ENCODE measurements at places on chromosomes 2 and 18. TPM values are rescaled to one million over a fixed set of nuclear protein-coding genes. Genes with fewer than 3 reads are reported as not detected.

DNA sequence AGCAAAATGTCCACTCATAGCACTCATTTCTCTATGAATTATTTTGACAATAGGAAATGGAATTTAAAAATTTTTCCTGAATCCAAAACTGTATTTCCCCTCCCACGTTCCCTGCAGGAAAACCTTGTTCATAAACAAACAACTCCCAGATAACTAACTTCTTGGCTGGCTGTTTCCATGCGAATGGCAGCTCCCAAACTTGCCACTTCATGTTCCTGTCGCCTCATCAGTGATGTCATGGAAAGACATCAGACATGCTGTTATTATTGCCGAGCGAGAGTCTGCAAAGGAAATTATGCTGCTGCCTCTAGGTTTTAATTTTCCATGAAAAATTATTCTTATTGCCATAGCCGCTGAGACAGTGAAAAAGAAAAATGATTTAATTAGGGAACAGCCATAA, 117.0 kb upstream of the RIOK3 start:
- H3K4me1 ChIP-seq, result no peaks in the 10 kb centered on the region
- no peak overlapping the region for H3K4me3 ChIP-seq
- no peaks in the 10 kb centered on the region for H3K27me3 ChIP-seq
- H3K36me3 ChIP-seq, result no peaks in the 10 kb centered on the region
- no peak for DNase-seq

DNA sequence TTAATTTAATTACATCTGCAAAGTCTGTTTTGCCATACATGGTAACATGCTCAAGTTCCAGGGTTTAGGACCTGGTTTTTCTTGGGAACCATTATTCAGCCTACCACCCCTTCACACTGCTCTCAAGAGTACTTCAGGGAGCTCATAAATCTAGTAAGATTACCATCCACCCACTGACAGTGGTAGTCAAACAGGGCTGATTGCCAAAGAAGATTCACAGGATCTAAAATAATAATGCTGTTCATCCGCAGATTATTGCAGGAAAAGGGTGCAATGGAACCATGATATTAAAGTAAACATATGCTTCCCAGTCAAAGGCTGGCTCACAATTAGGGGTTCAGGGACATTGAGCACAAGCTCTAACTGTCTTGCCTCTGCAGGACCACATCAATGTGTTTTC, 148.0 kb upstream of the CYRIA start:
- H3K4me3 ChIP-seq, result no peak overlapping the region
- no peak for DNase-seq
- H3K27ac ChIP-seq, result no peak overlapping the region

DNA sequence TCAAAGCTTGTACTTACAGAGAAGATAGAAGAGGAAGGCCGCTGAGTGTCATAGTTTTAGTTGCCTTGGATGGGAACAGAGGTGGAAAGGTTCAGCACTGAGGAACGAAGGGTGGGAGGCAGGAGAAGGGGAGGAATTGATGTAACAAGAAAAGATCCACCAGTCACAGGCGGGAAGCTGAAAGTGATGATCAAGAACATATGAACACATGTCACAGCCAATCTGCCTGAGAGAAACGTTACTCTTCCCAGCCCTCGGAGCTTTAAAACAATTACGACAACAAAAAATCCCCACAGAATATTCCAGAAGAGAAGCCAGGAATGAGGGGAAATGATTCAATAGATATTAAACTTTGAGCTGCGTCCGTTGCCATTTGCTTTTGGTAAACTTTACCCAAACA, 87.1 kb downstream of the TSHZ1 start:
- no peak overlapping the region for H3K4me3 ChIP-seq
- DNase-seq, result no peak
- H3K27me3 ChIP-seq, result no peaks in the 10 kb centered on the region
- no peaks in the 10 kb centered on the region for H3K36me3 ChIP-seq
- no peaks in the 10 kb centered on the region for H3K4me1 ChIP-seq

The PRSS56 gene
- not detected for total RNA-seq

- peaks cover 79% of the 10 kb centered on the region for H3K27me3 ChIP-seq
- no peaks in the 10 kb centered on the region for H3K36me3 ChIP-seq
- H3K4me3 ChIP-seq, result no peak overlapping the region
Observed at GRCh38 chr2:26692897-26693849, 651 bp downstream of the KCNK3 start.

The CIDEA gene
- not detected for total RNA-seq

The MALT1 gene
- total RNA-seq, result 82.3 TPM

DNA sequence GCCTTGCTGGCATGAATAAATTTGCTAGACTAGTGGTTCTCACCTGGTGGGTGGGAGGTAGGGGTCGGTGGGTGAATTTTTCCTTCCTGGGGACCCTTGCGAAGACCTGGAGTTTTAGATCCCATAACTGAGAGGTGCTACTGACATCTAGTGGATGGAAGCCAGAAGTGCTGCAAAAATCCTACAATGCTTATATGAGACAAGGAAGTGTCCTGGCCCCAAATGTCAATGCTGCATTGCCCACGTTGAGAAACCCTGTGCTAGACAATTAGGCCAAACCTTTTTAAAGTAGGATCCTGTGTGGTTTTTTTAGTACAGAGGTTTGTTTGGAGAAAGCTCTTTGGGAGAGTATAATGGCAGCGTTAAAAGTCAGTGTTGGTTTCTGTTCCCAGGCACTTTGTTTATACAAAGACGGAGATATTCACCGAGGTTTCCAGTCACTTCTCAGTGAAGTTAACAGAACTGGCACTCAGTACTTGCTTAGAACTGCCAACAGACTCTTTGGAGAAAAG, 9.6 kb downstream of the SERPINB8 start:
- H3K4me1 ChIP-seq, result peaks cover 5% of the 10 kb centered on the region
- H3K36me3 ChIP-seq, result peaks cover 35% of the 10 kb centered on the region
- H3K27ac ChIP-seq, result no peak overlapping the region
- no peak overlapping the region for H3K4me3 ChIP-seq

The RGPD4 gene
- total RNA-seq, result 0.53 TPM

GRCh38 chr2:17667898-17668297, 85.7 kb downstream of the SMC6 start:
- no peak overlapping the region for H3K27ac ChIP-seq
- no peak for DNase-seq
- H3K4me3 ChIP-seq, result no peak overlapping the region
- H3K4me1 ChIP-seq, result no peaks in the 10 kb centered on the region

The GALNT5 gene
- total RNA-seq, result not detected

DNA sequence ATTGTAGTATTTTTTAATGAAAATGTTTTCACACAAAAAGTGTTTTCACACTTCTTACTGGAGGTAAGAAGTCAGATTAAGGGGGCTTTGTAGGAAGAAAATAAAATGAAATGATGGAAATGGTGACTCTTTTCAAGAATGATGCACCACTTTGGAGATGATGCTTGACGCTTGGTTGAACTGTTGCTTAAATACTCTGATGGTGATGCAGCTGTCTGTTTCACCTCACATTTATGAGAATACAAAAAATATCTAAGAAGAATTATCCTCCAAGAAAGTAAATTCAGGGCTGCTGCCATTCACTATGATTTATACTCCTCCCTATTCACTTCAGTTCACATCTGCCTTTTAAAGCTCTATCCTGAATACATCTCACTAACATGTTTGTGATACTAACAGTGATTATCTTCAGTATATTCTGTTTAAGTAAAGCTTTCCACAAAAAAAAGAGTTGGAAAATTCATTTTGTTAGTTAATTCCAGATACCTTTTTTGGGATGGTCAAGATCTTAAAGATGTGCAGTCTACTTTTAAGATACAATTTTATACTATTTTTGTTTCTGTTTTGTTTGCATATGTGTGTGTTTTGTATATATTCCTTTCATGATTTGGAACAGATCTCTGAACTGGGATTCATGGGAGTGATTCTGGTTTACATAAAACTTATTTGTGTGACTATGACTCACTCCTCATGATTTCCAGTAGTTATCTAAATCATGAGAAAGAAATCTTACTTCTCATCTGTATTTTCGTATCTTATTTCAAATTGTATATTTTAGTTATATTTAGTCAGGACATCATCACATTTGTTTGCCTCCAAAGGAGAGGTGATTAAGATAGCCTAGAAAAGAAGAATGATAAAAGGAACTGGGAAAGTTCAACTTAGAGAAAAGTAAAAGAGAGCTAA, 53.1 kb downstream of the SLC39A10 start:
- no peaks in the 10 kb centered on the region for H3K27me3 ChIP-seq
- no peak overlapping the region for H3K4me3 ChIP-seq
- H3K4me1 ChIP-seq, result no peaks in the 10 kb centered on the region
- no peak overlapping the region for H3K27ac ChIP-seq
- H3K36me3 ChIP-seq, result peaks cover 50% of the 10 kb centered on the region

DNA sequence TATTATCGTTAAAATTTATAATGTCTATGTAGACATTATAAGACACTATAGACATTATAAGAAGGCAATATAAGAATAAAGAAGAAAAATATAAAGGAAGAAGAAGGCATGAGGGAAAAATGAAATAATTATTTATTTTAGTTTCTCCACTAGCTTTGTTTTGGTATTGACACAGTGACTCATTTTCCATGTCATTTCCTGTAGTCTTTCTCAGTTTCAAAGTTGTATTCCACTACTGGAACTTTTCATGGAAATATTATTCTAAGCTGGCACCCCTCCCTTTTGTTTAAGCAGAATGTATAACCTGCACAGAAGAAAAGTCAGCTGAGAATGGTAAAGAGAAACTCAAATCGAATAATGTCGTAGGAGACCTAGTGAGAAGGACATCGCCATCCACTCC, 234.2 kb upstream of the NETO1 start:
- DNase-seq, result no peak
- no peaks in the 10 kb centered on the region for H3K36me3 ChIP-seq
- no peaks in the 10 kb centered on the region for H3K27me3 ChIP-seq

GRCh38 chr2:128608921-128609880, 290.5 kb upstream of the HS6ST1 start:
- no peak overlapping the region for H3K27ac ChIP-seq
- no peaks in the 10 kb centered on the region for H3K36me3 ChIP-seq
- H3K4me3 ChIP-seq, result no peak overlapping the region
- H3K27me3 ChIP-seq, result no peaks in the 10 kb centered on the region

The AGBL5 gene
- total RNA-seq, result 10.8 TPM

DNA sequence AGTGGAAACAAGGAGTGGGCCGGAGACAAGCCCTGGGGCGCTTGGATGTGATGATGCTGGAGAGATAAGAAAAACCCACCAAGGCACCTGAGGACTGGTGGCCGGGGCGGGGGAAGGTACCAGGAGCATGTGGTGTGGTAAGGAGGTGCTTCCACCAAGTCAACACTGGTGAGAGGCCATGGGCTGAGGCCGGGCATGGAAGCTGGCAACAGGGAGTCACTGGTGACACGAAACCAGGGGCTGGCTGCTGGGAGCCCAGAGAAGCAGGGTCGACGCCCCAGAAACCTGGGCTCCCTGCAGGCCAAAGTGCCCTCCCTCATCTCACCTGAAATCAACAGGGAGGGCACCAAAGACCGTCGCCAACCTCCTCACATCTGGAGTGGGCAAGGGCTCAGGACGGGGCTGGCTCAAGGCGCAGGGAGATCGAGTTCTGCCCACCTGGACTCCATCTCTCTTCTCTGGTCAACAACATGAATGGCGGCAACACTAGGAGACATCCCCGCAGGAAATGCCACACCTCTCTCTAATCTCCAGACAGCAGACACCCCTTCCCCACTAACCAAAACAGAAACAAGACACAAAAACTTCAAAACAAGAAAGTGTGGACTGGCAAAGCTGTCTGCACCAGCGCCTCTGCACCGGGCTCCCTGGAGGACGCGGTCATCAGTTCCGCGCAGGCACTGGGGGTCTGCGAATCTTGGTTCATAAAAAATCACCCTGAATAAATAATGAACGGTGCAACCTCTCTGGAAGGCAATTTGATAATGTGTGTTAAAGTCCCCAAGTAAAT, 185.5 kb downstream of the HDAC4 start:
- no peak for DNase-seq
- peaks cover 55% of the 10 kb centered on the region for H3K4me1 ChIP-seq
- H3K27ac ChIP-seq, result no peak overlapping the region
- H3K36me3 ChIP-seq, result peaks cover 8% of the 10 kb centered on the region
- H3K4me3 ChIP-seq, result no peak overlapping the region

DNA sequence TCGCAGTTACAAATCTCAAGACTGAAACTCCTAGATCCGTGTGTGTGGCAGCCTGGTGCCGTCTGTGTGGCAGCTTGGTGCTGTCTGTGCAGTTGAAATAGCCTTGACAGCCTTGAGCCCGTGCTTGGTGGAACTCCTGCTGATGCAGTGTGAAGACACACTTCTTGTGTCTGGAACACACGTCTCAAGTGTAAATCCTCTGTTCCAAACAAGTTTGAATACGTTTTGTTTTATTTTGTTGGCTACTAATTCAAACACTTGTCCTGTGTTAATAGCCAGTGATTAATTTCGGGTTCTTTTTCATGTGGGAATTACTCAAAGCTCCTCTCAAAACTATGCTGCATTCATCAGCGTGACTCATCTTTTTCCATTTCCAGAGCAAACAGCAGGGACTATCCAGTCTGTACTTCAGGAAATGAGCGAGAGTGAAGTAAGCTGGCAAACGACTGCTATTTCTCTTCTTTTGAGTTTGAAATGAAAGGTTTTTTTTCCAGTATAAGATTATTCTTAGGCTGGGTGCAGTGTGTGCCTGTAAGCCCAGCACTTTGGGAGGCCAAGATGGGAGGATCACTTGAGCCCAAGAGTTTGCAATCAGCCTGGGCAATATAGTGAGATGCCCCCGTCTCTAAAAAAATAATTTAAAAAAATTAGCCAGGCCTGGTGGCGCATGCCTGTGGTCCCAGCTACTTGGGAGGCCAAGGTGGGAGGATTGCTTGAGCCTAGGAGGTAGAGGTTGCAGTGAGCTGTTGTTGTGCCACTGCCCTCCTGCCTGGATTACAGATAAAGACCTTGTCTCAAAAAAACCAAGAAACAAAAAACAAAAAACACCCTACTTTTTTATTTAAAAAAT, 152.9 kb downstream of the SPP2 start:
- H3K4me1 ChIP-seq, result no peaks in the 10 kb centered on the region
- H3K27me3 ChIP-seq, result no peaks in the 10 kb centered on the region
- H3K27ac ChIP-seq, result no peak overlapping the region
- no peak for DNase-seq
- H3K4me3 ChIP-seq, result no peak overlapping the region
- H3K36me3 ChIP-seq, result no peaks in the 10 kb centered on the region

- DNase-seq, result no peak
- no peaks in the 10 kb centered on the region for H3K4me1 ChIP-seq
- no peak overlapping the region for H3K27ac ChIP-seq
- H3K4me3 ChIP-seq, result no peak overlapping the region
- no peaks in the 10 kb centered on the region for H3K27me3 ChIP-seq
- H3K36me3 ChIP-seq, result no peaks in the 10 kb centered on the region
Observed at GRCh38 chr18:10210057-10210633, 244.3 kb upstream of the APCDD1 start.
